ENCODE measurements at places on chromosomes 16 and 17.

DNA sequence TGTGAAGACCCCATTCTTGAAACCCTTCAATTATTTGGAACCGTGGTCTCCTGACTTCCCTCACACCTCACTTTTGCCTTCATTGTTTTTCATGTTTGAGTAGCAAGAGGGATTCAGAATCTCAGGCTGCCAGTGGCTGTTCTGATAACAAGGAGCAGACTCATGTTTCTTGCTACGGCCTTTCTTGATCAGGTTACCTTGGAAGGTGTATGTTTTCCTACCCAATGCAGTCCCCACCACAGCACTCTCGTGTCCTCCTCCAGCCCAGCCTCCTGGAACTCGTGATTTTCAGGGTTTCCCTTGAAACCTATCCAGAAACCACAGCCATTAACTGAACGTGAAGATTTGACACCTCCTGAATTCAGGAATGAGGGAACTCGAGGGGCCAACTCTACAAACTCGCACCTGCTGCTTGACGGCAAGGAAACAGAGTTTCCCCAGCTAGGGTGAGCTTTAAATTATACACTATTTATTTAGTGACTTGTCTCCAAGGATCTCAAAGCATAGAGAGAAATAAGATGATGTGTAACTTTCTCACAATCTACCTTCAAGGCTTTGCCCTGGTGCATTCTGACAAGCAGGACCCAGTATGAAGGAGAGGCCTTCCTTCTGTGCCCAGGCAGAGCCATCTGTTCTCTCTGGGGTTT lies 1.6 kb downstream of the ZFHX3 start:
- DNase-seq = no peak

DNA sequence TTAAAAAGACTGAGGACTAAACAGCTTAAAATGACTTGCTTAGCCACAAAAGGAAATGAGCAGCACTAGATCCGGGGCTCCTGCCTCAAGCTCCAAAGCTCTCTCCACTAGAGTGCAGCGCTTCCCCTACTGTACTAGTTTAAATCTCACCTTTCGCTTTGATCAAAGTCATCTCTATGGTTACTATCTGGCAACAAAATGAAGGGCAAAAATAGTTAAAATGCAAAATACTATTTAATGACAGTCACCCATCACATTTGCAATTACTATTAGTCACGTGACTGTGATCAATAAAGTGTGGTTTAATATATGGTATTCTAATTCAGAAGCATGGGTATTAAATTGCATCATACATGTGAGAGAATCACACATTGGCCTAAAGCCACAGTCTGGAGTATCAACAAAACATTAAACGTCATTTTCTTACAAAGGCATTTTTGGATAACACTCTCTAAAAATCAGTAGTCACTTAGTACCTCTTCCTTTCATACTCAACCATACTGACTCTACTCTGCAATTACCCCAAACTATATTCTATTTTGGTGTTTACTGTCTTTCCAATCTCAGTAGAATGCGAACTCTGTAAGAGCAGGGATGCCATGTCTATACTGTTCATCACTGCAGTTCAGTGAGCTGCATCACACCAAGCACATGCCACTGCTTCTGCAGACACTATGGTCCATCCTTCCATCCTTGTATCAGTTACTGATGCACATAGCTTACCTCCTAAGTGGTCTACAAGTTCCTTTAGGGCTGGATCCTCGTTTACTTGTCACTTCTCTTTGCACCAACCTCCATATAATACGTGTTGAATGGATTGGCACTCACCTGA lies 6.2 kb downstream of the PSMD12 start:
- no peak for DNase-seq

- peak; percentile 23 for DNase-seq
Measured at GRCh38 chr16:19375561-19376158, 42.0 kb upstream of the TMC5 start.

GRCh38 chr17:48748718-48749566 lies 20.4 kb upstream of the HOXB13 start:
- DNase-seq = no peak

DNA sequence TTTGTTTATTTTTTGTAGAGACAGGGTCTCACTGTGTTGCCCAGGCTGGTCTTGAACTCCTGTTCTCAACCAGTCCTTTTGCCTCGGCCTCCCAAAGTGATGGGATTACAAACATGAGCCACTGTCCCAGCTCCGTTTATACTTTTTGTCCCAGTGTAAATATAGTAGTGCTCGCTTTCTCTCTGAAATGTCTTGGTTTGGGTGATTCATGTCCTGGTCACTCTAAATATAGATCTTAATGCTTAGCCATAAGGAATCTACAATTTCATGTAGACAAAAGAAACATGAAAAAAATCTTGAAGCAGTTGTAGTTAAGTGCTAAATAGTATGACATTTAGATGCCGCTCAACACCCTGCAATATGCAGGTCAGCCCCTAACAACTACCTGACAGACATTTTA lies 126.9 kb downstream of the KATNIP start:
- DNase-seq = no peak

- DNase-seq = no peak
Measured at GRCh38 chr17:9074131-9074530, 52.8 kb downstream of the NTN1 start.

DNA sequence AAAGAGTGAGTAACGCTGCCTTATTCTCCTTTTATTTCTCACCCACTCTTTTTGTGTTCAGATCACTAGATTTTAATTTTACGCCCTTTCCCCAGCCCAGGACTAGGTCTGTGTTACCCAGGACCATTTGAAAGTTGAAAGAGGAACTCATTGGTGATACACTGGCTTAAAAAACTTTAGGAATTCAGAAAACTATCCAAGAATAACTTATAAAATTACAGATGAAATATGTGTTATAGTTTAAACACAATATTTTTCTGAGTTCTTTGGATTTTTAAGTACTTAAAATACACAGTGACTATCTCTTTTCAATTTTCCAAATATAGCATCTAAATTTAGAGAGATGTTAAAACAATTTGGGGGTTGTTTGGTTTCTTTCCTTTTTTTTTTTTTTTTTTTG lies 385.2 kb downstream of the CDH13 start:
- DNase-seq = no peak

GRCh38 chr17:82687375-82687861 lies 11.1 kb downstream of the RAB40B start:
- no peak for DNase-seq

- DNase-seq = no peak
Measured at GRCh38 chr16:11627822-11628457, 40.3 kb upstream of the SNN start.

DNA sequence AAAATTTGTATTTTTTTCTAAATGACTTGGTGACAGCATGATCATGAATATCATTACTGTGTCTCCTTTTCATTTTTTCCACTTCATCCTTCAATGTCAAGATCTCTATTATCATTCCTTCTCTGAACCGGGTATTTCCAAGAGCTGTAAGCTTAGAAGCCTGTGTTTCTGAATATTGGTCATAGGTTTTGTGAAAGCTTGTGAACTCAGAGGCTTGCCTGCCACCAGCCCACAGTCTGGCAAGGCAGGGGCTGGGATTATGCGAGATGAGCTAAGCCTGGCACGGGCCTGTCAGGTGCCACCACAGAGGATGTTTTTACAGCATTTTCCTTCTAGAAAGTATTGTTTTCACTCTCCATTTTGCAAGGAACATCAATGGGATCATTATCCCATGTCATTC lies 92.8 kb downstream of the MYH10 start:
- no peak for DNase-seq

DNA sequence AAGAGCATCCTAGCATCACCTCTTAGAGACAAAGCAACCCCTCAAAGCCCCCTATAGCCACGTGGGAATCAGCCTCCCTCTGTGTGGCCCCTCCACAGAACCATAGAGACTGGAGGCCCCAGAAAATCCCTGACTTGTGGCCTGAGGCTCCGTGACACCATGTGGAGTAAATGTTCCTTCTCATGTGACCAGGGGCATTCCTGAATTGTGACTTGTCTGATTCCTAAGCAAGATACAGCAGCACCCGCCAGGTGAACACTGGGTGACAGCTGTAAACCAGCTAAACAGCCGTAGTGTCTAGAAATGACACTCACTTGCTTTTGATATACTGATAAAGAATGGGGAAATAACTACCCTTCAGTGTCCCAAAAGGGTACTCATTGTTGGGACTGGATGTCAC lies 79.0 kb downstream of the DYNLRB2 start:
- DNase-seq = no peak

- no peak for DNase-seq
Measured at GRCh38 chr17:82859431-82860403, 19.9 kb upstream of the ZNF750 start.

GRCh38 chr17:61249649-61250299 lies 149.9 kb upstream of the TBX2 start:
- DNase-seq = no peak

GRCh38 chr17:27975146-27976011 lies 67.1 kb upstream of the NLK start:
- DNase-seq = no peak

- no peak for DNase-seq
Measured at GRCh38 chr17:37689317-37689716, 46.1 kb upstream of the DDX52 start.

DNA sequence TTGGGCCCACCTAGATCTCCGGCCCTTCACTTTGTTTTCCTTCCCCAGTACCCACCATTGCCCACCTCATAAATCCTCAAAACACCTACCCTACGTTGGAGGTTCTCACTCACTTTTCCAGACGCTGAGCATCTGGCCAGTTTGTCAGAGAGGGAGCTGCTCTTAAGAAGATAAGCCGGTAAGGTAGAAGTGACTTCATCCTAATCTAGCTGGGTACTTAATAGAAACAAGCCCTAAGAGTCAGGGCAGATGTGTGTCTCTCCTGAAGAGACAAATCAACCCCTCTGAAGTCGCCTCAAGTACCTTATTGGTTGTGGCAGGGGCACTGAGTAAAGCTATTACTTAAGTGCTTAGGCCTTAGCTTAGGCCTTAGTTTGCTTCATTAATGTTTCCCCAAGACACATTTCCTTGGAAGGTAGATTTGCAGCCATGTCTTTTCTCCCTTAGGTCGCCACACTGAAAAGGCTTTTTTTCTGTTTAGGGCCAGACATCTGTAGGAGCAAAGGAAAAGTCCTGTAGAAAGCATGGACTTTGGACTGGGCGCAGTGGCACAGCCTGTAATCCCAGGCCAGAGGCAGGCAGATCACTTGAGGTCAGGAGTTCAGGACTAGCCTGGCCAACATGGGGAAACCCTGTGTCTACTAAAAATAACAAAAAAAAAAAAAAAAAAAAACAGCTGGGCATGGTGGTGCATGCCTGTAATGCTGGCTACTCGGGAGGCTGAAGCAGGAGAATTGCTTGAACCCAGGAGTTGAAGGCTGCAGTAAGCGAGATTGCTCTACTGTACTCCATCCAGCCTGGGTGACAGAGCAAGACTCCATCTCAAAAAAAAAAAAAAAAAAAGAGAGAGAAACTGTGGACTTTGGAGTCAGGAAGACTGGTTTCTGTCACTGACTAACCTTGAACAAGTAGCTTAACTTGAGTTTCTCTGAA lies 1.0 kb downstream of the TACO1 start:
- no peak for DNase-seq

DNA sequence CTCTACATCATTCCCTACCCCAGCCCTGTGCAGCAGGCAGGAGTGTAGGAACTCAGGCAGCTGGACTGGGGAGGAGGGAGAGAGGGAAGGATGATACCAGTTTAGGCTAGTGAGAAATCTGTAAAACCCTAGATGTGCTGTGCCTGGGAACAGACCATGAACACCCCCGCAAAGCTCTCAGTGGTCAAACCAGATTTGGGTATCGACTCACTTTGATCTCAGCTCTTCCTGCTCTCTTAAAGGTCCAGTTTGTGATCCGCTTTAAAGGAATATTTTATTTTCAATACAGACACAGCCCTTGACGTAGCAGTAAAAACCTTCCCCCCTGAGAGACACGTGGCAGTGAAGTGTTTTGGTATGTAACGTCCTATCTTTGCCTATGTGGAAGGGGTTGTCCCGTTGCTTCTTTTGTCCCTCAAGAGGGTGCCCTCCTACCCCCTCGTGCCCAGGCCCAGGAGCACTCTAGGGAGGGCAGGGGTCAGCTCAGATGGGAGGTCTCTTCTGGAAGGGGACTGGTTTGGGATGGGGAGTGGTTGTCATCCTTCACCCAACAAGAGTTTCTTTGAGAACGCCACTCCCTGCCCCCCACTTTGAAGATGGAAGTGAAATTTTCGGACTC lies 19.3 kb upstream of the TBX2 start:
- no peak for DNase-seq

DNA sequence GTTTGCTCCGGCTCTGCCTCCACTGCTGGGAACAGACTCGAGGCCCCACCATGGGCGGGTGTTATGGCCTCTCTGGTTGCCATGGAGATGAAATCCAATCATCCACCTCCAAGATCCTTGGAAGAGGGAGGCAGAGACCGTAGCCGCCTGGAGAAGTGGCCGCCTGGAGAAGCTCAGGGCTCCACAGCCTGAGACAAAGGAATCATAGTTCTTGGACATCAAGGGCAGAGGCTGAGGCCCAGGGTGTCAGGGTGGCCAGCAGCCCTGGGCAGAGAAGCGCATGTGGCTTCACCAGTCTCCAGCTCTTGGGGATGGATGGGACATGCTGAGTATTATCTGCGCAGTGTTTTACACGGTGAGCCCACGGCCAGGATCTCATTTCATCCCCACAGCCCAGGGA lies 36.2 kb downstream of the ABR start:
- DNase-seq = no peak

GRCh38 chr17:350706-351448 lies 1.7 kb downstream of the RPH3AL start:
- DNase-seq = no peak

DNA sequence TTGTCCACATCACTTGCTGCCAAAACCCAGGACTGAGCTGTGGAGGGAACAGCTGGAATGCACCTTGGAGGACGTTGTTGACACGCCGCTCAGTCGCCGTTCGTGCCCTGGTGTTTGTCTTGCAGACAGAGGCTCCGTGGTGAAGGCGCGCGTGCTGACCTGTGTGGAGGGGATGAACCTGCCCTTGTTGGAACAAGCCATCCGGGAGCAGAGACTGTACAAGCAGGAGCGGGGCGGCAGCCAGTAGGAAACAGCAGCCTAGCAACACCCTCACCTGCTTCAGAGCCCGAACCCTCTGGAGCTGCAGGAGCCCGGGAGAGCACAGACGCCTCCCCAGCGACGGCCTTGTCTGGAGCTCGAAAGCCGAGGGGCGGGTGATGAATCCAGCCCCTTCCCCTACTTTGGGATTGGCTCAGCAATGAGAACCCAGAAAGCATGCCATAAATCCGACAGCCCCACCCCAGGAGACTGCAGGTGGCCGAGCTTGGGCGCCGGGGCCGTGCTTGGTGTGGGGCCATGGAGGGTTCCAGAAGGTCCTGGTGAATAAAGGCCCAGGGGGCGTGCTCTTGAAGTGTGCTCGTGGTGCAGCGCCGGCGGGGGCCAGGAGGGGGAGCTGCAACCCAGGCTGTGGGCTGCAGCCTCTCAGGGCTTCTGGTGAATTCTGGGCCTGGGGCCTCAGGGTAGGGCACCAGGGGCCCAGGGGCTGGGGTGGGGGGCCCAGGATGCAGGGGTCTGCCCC lies 470 bp upstream of the CDK3 start:
- peak; percentile 50 for DNase-seq

Data from progenitor cell of endocrine pancreas (in vitro differentiated cells).